Cerebellar nuclear complex (tissue), 1 donor: ENCODE measurements at places on chromosomes 6 and 20.

DNA sequence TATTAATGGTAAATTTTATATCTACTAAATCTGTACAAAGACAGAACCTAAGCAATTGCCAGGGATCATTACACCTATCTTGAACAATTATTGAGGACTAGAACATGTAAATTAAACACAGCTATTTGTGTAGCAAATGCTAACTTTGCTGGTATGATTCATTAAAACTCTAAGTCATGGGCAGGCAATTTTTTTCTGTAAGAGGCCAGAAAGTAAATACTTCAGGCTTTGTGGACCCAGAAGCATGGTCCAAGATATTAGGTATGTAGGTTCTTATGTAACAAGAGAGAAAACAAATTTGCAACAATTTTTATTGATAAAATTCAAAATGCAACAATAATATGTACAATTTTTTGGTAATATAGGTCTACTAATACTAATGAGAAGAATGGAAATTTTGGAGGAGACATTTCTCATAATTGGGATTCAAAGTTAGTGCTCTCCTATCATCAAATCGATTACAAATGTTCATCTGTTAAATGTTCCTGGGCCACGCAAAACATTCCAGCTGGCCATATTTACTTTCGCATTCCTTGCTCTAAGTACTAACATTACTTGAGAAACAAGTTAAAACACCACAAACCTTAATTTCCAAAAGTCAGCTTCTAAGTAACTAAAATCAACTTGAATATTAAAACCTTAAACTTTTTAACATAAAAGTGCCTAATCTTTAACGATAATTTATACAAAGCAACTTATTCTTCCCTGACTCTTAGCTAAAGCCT is 4.3 kb downstream of the TMEM30A start:
- no peak for DNase-seq

DNA sequence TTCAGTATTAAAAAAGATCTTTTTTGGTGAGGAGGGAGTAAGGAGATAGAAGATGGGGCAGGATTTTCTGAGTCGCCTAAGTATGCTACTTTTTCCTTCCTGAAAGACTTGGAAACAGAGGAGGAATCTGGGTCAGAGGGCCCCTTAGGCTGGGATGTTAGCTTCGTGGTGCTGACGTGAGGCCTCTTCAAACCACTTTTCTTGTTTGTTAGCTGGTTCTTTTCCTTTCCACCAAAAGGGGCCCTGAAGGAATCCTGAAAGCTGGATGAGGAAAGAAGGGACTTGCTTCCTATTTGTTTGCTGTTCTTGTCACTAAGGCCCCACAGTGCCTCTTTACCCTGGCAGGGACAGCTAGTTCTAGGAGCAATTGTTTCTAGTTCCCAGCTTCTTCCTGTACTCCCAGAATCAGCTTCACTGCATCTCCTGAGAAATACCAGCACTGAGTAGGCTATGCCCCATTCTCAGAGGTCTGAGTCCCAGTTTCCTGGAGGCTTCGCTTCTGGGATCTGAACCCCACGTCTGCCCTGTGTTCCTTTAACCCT is 2.2 kb upstream of the IL20RA start:
- DNase-seq: no peak

DNA sequence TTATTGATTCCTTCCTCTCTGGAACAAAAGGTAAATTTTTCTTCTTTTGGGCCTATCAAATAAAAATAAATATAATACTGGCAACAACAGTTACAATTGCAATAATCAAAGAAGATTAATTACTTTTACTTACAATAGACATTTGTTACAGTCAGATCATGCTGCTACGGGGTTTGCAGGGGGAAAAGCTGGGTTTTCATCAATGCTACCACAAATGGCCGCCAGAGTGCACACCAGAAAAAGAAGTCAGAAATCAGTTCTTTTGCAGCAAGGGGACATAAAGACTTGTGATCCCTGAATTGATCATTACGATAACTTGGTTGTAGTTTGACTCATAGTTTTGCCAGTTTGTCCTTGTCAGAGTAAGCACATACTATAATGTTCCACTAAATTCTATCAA is 714.5 kb upstream of the EYS start:
- no peak for DNase-seq

DNA sequence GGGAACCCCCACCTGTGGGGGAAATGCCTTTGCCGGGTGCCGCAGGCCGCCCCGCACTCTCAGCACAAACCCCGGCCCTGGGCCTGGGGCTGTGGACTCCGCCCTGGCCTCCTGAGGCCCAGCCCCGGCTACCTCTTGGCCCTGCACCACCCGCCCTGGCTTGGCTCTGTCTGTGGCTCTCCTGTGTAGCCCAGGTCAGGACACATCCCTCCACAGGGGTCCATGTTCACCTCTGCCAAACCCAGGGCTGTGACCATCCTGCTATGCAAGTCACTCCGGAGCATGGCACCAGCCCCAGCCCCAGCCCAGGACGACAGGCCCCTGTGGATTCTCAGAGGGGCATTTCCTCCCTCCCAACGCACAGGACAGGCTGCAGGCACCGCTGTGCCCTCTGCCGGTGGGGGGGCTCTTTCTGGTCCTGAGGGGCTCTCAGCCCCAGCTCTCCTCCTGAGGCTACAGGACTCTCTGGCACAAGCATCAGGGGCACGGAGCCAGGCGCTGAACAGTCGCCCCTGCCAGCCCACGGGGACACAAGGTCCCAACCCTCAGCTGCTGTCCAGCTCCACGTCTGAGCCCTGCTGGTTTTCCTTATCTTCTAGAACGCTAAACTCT is 45.7 kb downstream of the TAF4 start:
- DNase-seq: no peak

DNA sequence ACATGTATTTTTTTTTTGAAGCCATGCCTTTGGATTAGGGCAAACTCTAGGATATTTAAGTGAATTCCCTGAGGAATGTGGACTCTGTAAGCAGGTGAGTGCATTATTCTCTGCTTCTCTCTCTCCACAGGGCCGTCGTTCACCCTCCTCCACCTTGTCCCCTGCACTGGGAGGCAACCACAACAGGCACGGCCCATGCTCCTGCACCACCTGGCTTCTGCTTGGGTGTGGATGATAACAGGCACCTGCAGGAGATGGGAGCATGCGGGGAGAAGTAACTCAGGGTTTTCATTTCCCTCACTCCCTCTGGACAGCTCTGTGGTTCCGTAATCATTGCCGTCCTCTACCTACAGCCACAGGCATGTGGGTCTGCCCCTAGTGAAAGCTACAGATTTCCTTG is 43.4 kb downstream of the HLA-C start:
- no peak for DNase-seq

GRCh38 chr6:157392927-157393668 is 12.1 kb downstream of the ZDHHC14 start:
- no peak for DNase-seq

- no peak for DNase-seq
Observed at GRCh38 chr6:139944131-139944530, 569.7 kb upstream of the CITED2 start.

GRCh38 chr6:138972226-138972665 is 15.8 kb downstream of the REPS1 start:
- no peak for DNase-seq

- no peak for DNase-seq
Observed at GRCh38 chr20:63772781-63773518, 33.4 kb downstream of the SLC2A4RG start.

- DNase-seq: no peak
Observed at GRCh38 chr6:134424798-134425170, 106.9 kb upstream of the SGK1 start.

GRCh38 chr20:1388741-1389483 is 3.9 kb downstream of the FKBP1A start:
- DNase-seq: no peak

DNA sequence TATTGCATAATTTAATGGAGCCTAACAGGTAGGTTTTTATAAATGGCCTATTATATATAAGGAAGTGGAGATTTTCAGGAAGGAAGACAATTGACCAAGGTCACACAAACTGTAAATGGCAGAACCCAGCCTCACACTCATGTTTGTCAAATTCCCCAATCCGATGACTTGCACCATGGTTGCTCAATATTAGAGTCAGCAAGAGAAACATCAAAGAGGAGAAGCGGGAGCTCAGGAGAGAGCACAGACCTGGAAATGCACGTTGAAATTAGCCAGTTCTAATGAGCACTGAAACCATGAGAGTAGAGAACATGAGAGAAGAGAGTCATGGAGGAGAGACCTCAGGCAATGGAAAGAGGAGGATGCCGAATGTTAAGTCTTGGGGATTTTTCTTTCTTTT is 13.5 kb upstream of the MLIP start:
- no peak for DNase-seq

GRCh38 chr6:32097364-32097763 is 11.8 kb downstream of the TNXB start:
- DNase-seq: no peak

GRCh38 chr20:9119776-9120175 is 50.9 kb downstream of the PLCB4 start:
- peak; percentile 76 for DNase-seq

- DNase-seq: no peak
Observed at GRCh38 chr20:891706-892080, 24.4 kb downstream of the ANGPT4 start.

- no peak for DNase-seq
Observed at GRCh38 chr6:7996538-7997111, 67.6 kb downstream of the BLOC1S5 start.

DNA sequence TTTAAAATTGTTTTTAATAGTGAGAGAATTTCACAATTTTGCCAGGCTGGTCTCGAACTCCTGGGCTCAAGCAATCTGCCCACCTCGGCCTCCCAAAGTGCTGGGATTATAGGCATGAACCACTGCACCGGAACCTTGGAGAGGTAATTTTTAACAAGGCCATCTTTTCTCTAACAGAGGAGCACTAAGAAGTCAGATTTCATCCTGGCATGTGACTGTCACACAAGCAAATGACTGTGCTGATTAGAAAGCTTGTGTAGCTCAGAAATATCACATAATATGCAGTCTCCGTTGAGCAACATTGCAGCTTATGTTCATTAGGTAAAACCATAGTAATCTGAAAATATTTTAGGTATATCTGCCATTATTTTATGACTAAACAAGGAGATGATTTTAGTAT is 156.0 kb downstream of the CCDC170 start:
- no peak for DNase-seq

DNA sequence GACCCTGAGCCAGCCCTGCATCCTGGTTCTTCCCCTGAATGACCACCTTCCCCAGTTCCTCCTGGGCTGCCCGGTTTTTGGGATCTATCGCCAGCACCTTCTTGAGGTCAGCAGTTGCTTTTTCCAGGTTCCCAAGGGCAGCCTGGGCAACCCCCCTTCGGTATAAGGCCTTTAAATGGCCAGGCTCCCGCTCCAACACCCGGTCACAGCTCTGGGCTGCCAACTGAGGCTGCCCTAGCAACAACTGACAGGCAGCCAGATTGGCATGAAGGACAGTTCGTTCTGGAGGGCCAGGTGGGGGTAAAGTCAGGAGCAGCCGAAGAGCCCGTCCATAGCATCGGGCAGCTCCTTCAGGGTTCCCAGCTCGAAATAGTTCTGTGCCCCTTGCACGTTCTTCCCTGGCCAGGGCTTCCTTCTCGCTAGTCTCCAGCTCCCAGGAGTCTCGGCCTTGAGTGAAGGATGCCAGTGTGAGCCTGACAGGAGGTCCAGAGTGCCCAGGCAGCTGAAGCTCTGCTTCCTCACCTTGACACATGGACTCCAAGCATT is 778 bp upstream of the ATF6B start:
- no peak for DNase-seq

- DNase-seq: no peak
Observed at GRCh38 chr20:50859161-50859560, 64.3 kb downstream of the BCAS4 start.

DNA sequence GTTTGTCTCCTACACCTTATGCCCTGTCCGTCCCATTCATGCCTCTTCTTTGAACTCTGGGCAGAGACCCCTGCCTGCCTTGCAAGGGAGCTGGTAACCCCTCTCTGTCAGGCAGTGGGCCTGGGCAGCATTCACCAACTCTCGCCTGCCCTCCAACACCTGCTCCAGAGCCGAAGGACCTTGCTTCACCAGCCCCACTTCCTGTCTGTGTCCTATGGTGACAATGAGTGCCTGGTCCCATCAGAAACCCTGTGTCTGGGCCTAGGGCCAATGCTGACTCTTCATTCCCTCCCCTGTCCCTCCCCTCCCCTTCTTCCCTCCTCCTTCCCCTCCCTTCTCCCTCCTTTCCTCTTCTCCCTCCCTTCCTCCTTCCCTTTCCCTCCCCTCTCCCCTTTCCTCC is 22.8 kb upstream of the PCMTD2 start:
- no peak for DNase-seq

DNA sequence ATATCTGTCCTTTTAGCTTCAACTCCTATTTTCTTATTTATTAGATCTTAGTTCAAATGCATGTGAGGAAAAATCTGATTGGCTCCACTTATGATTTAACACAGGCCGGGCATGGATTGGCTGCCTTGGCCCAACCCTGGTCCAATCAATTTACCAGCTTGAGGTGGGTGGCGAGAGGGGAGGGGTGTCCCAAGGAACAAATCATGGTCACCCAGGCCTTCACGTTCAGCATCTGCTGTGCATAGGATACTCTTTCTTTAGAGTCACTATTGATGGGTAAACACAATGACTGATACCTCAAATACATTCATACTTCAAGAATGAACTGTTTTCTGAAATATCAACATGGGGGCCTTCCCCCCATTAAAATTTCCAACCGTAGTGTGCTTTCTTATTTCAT is 14.9 kb upstream of the BACH2 start:
- DNase-seq: no peak

DNA sequence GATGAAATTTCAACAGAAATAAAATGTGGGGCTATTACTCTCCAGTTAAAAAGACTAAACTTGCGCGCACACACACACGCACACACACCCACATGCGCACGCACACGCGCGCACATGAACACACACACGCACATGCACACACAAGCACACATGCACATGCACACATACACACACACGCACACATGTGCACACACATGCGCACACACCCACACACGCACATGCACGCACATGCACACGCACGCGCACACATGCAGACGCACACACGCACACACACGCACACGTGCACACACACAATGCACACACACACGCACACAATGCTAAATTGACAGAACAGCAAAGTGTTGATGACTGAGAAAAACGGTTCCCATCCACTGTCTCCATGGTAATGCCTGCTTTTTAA is 754.1 kb downstream of the CBLN4 start:
- DNase-seq: no peak

DNA sequence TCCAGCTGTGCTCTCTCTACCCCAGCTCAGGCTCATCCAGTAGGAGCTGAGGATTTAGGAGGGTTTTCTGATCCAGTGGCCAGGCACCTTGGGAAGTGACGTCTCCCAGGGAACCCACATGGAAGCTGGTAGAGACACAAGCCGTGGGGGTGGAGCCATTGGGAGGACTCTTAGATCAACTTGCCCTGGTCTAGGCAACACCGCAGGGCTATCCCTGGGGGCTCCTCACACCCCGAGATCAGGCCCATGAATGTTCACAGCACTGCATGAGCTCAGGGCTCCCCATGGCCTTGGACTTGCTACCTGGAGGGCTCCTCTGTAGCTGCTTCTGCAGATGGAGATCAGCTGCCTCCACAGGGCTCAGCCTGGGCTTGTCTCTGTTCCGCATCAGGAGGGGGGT is 112.1 kb downstream of the CDH4 start:
- no peak for DNase-seq

DNA sequence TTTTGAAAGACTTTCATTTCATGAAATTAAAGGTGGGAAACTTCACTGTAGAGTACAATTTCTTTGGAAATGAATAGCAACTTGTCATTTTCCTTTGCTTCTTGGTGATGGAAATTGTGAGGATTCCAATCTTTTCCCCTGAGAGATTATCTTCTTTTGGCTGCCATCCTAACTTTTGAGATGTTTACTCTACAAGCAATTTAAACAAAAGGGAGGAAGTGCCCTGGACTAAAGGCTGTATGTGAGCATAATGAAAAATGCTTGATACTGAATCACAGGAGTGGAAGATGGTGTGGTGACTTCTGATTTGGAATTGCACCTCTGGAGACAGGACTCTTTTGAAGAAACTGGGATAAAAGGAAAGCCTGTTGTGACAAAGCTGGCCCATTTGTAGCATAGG is 43.1 kb upstream of the JAG1 start:
- DNase-seq: no peak
